Dermis blood vessel endothelial cell (primary cell): ENCODE measurements at places on chromosomes 5 and 9. TPM values are rescaled to one million over a fixed set of nuclear protein-coding genes. Genes with fewer than 3 reads are reported as not detected.

Gene ZBED3
- 3.6 and 6.1 TPM in 2 replicates for total RNA-seq

Gene PCDHGA1
- 0.33 and 0.34 TPM in 2 replicates for total RNA-seq

Gene C5orf52
- not detected in 2 replicates for total RNA-seq

Gene ITK
- not detected in 2 replicates for total RNA-seq

Gene ANP32B
- total RNA-seq, result 6.0 and 12.9 TPM in 2 replicates

Gene MCIDAS
- not detected in 2 replicates for total RNA-seq

Gene IFNA21
- total RNA-seq, result not detected in 2 replicates

Gene FOXD4L6
- under 0.01 and 0.09 TPM in 2 replicates for total RNA-seq

Gene FGF18
- total RNA-seq, result not detected in 2 replicates

Gene SUSD3
- not detected in 2 replicates for total RNA-seq

Gene ADGRV1
- total RNA-seq, result under 0.01 and 0.14 TPM in 2 replicates

Gene ARAP3
- total RNA-seq, result 46.1 and 65.8 TPM in 2 replicates

Gene SAXO1
- not detected in 2 replicates for total RNA-seq

Gene DMRT1
- total RNA-seq, result not detected in 2 replicates

Gene MEIKIN
- total RNA-seq, result not detected in 2 replicates

Gene ZNF366
- 13.3 and 17.0 TPM in 2 replicates for total RNA-seq

Gene SOX30
- total RNA-seq, result under 0.01 and 0.09 TPM in 2 replicates

Gene PTGDS
- total RNA-seq, result 0.17 and 0.60 TPM in 2 replicates

Gene STK32A
- not detected in 2 replicates for total RNA-seq

Gene IL5
- not detected in 2 replicates for total RNA-seq

Gene DPP7
- total RNA-seq, result 81.5 and 98.5 TPM in 2 replicates

Gene MIER3
- 35.9 and 42.0 TPM in 2 replicates for total RNA-seq

Gene NR6A1
- 2.9 TPM in 2 replicates for total RNA-seq

Gene LECT2
- total RNA-seq, result not detected in 2 replicates

Gene ZFP2
- 0.60 and 1.0 TPM in 2 replicates for total RNA-seq

Gene OSMR
- 24.2 and 30.0 TPM in 2 replicates for total RNA-seq

Gene FBN2
- total RNA-seq, result 0.79 and 14.0 TPM in 2 replicates

Gene RFX3
- total RNA-seq, result 11.4 and 12.8 TPM in 2 replicates

Gene SH3PXD2B
- 15.0 and 29.4 TPM in 2 replicates for total RNA-seq

Gene DEPDC1B
- 6.8 and 19.7 TPM in 2 replicates for total RNA-seq

Gene CYLC2
- not detected in 2 replicates for total RNA-seq

Gene TERT
- 0.09 and 0.17 TPM in 2 replicates for total RNA-seq

Gene KIF3A
- 7.0 and 9.4 TPM in 2 replicates for total RNA-seq

Gene CORO2A
- total RNA-seq, result 1.0 and 1.7 TPM in 2 replicates

Gene DMGDH
- 0.68 and 1.4 TPM in 2 replicates for total RNA-seq

Gene PARP8
- total RNA-seq, result 0.42 and 0.51 TPM in 2 replicates

Gene GRM6
- not detected in 2 replicates for total RNA-seq

Gene SLC6A19
- total RNA-seq, result not detected in 2 replicates

Gene ASPN
- total RNA-seq, result not detected in 2 replicates

Gene ZNF618
- 11.7 and 19.5 TPM in 2 replicates for total RNA-seq

Gene PCDHB2
- total RNA-seq, result 0.88 and 1.4 TPM in 2 replicates

Gene MARVELD2
- total RNA-seq, result 2.0 and 3.1 TPM in 2 replicates

Gene ZDHHC11B
- 0.17 TPM in 1 of 2 replicates, not detected in the other for total RNA-seq

Gene DMRT2
- total RNA-seq, result not detected in 2 replicates
